Cardiac muscle cell (in vitro differentiated cells and primary cell): ENCODE measurements at places on chromosomes 4 and X. TPM values are rescaled to one million over a fixed set of nuclear protein-coding genes. Genes with fewer than 3 reads are reported as not detected.

Gene UGT2B17
- not detected in 2 replicates for total RNA-seq

Gene PABPC5
- total RNA-seq, result 8.8 and 10.3 TPM in 2 replicates

Gene C4orf36
- total RNA-seq, result 0.63 TPM in 1 of 2 replicates, not detected in the other

Gene GC
- 0.21 and 0.49 TPM in 2 replicates for total RNA-seq

Gene SMS
- 213 and 253 TPM in 2 replicates for total RNA-seq

Gene MAGEC2
- not detected in 2 replicates for total RNA-seq

Gene REPS2
- 9.1 and 17.3 TPM in 2 replicates for total RNA-seq

Gene RXFP1
- not detected in 2 replicates for total RNA-seq

Gene CNKSR2
- 24.4 and 25.3 TPM in 2 replicates for total RNA-seq

Gene GPR50
- 0.35 TPM in 1 of 2 replicates, not detected in the other for total RNA-seq

Gene SLIT2
- total RNA-seq, result 48.9 and 59.8 TPM in 2 replicates

Gene CDKL2
- total RNA-seq, result 2.4 and 2.5 TPM in 2 replicates

Gene GLRA2
- total RNA-seq, result 0.15 and 1.3 TPM in 2 replicates

Gene IL1RAPL1
- 3.2 and 4.1 TPM in 2 replicates for total RNA-seq

Gene PDE6B
- total RNA-seq, result 34.5 and 43.1 TPM in 2 replicates

Gene ALPK1
- total RNA-seq, result 0.53 and 0.80 TPM in 2 replicates

Gene UGT2B28
- total RNA-seq, result not detected in 2 replicates

Gene PCSK1N
- 7.1 and 8.5 TPM in 2 replicates for total RNA-seq

Gene UGT2B15
- not detected in 2 replicates for total RNA-seq

Gene SLC34A2
- total RNA-seq, result 0.60 and 1.0 TPM in 2 replicates

Gene MUC7
- not detected in 2 replicates for total RNA-seq

Gene AKAP14
- not detected in 2 replicates for total RNA-seq

Gene MAOA
- 4.3 and 10.3 TPM in 2 replicates for total RNA-seq

Gene KCND1
- 1.1 and 2.6 TPM in 2 replicates for total RNA-seq

Gene NUDT11
- 10.8 and 19.4 TPM in 2 replicates for total RNA-seq

Gene PHEX
- 0.21 and 0.42 TPM in 2 replicates for total RNA-seq

Gene SGMS2
- total RNA-seq, result 1.9 and 3.3 TPM in 2 replicates

Gene GAGE1
- total RNA-seq, result not detected in 2 replicates

Gene MAGEA11
- total RNA-seq, result not detected in 2 replicates

Gene ZGRF1
- 3.0 and 10.4 TPM in 2 replicates for total RNA-seq

Gene LRCH2
- total RNA-seq, result 8.2 and 9.4 TPM in 2 replicates

Gene SHOX
- total RNA-seq, result not detected in 2 replicates

Gene RP2
- 2.4 and 2.7 TPM in 2 replicates for total RNA-seq

Gene EDA2R
- total RNA-seq, result 3.0 and 4.2 TPM in 2 replicates

Gene UGT2B11
- total RNA-seq, result not detected in 2 replicates

Gene ADAM29
- total RNA-seq, result not detected in 2 replicates

Gene PRDX4
- 353 and 397 TPM in 2 replicates for total RNA-seq

Gene HTN3
- not detected in 2 replicates for total RNA-seq

Gene CHRDL1
- total RNA-seq, result 0.63 and 0.74 TPM in 2 replicates

Gene TMPRSS11B
- not detected in 2 replicates for total RNA-seq

Gene GYPE
- total RNA-seq, result 0.07 TPM in 1 of 2 replicates, not detected in the other

Gene NR3C2
- total RNA-seq, result 0.56 and 2.5 TPM in 2 replicates

Gene LRIT3
- total RNA-seq, result 0.11 and 0.15 TPM in 2 replicates

Gene RAB28
- total RNA-seq, result 20.3 and 25.2 TPM in 2 replicates

Gene EMCN
- total RNA-seq, result 1.1 and 1.2 TPM in 2 replicates

Gene PF4V1
- total RNA-seq, result not detected in 2 replicates

Gene TMEM35A
- total RNA-seq, result 5.7 and 7.2 TPM in 2 replicates

Gene RASSF6
- not detected in 2 replicates for total RNA-seq

Gene CTAG1A
- not detected in 2 replicates for total RNA-seq

Gene ELMOD2
- 47.5 and 66.5 TPM in 2 replicates for total RNA-seq

Gene PDGFRA
- 51.3 and 60.9 TPM in 2 replicates for total RNA-seq

Gene SNCA
- 87.8 and 99.1 TPM in 2 replicates for total RNA-seq

Gene STX18
- total RNA-seq, result 50.1 and 63.3 TPM in 2 replicates

Gene CORIN
- 118 and 169 TPM in 2 replicates for total RNA-seq
